Activated naive CD8-positive, alpha-beta T cell treated with anti-CD3 and anti-CD28 coated beads for 36 hours (primary cell): ENCODE measurements at places on chromosomes 6 and 20.

DNA sequence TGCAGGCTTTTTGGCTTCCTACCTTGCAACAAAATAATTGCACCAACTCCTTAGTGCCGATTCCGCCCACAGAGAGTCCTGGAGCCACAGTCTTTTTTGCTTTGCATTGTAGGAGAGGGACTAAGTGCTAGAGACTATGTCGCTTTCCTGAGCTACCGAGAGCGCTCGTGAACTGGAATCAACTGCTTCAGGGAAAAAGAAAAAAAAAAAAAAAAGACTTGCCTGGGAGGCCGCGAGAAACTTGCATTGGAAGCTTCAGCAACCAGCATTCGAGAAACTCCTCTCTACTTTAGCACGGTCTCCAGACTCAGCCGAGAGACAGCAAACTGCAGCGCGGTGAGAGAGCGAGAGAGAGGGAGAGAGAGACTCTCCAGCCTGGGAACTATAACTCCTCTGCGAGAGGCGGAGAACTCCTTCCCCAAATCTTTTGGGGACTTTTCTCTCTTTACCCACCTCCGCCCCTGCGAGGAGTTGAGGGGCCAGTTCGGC is 420 bp downstream of the SOX4 start:
- peak; percentile 4 for DNase-seq

GRCh38 chr20:46089167-46089416 is 670 bp downstream of the NCOA5 start:
- DNase-seq = no peak

DNA sequence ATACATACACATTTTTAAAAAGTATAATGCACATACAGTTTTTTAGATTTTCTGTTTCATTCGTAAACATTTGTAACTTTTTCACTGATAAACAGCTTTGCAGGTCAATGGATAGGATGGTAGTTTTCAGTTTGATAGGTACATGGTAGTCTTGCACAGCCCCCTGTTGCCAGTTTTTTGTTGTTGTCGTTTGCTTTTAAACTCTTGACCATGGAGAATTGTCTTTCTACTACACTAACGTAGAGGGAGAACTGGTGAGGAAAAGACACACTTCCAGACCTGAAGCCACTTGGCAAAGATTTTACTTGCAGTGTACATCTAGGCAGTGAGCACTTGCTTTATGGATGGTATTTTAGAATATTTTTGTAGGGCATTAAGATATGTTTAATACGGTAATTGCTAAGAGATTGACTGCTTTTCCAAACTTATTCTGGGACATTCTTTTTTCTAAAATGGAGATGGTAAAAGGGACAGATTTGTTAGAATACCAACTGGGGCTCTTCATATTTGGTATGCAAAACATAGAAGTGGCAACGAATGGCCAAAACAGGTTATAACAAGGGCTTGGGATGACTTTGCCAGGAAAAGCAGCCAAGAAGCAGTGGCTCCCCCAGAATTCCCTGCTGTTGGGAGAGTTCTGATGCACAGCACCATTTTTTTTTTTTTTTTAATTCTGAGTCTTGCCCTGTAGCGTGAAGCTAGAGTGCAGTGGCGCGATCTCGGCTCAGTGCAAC is 1.5 kb downstream of the PYGB start:
- DNase-seq = no peak

- no peak for DNase-seq
These were observed 10.0 kb upstream of the ARMC2 start for GRCh38 chr6:108838101-108838717.

GRCh38 chr6:23890543-23891227 is 235.3 kb upstream of the NRSN1 start:
- DNase-seq = no peak

- no peak for DNase-seq
These were observed 38.3 kb downstream of the PDRG1 start for GRCh38 chr20:31913431-31914157.

DNA sequence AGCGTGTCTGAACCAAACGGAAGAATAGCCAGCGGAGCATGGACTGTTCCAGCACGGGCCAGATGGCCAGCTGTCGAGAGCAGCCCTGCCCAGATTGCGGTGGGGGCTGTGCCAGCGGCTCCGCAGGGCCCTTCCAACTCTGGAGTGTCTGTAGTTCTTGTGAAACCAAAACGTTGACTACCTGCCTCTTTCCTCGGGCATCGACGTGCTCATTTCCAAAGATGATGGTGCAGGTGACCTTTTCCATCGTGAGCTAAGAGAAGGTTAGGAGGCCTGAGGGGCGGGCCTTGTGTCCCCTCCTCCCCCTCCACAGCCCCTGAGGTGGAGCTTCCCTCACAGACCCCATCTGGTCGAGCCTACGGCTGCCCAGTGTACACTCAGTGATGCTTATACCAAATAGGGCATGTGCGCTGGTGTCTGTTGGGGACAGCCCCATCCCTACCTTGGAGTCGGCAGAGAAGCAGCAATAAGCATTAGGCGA is 12.9 kb upstream of the C20orf144 start:
- no peak for DNase-seq

GRCh38 chr20:25285856-25286798 is 38.2 kb downstream of the PYGB start:
- DNase-seq = no peak

- DNase-seq = no peak
These were observed 98.5 kb upstream of the RPS6KA2 start for GRCh38 chr6:166725571-166725970.

DNA sequence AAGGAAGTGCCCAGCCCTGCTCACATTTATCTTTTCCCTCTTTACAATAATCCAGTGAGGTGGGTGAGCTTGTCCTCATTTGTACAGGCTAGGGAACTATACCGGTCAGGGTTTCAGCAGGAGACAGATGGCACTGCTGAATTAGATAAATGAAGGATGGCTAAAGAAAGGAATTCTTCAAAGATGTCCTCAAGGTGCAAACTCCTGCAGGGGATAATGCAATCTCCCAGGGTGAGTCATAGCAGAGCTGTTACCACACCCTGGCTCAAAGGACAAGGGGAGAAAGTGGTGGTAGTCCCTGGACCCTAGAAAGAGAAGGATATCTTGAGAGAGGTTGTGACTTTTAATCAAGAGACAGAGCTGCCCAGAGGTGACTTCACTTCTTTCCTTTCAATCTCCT is 66.7 kb downstream of the RFPL4B start:
- no peak for DNase-seq

DNA sequence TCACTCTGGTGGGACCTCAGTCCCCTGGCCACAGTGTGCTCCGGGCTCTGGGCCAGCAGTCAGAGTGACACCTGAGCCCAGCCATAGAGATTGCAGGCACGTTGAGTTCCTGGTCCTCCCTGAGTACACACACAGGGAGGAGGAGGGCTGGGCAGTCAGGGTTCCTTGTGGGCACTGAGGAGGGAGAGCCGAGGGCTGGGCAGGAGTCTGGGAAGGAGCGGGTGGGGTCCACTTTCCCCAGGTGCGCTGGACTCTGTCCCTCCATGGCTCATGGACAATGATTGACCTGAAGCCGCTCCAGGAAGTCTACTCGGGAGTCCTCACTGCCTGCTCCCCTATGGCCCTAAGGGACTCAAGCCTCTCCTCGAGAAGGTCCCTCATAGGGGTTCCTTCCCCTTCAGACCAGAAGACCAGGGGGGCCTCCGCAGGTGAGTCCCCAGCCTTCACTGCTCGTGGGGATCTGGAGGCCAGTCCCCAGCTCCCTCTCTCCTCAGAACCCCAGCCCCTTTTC is 1.1 kb downstream of the SLC44A4 start:
- no peak for DNase-seq

DNA sequence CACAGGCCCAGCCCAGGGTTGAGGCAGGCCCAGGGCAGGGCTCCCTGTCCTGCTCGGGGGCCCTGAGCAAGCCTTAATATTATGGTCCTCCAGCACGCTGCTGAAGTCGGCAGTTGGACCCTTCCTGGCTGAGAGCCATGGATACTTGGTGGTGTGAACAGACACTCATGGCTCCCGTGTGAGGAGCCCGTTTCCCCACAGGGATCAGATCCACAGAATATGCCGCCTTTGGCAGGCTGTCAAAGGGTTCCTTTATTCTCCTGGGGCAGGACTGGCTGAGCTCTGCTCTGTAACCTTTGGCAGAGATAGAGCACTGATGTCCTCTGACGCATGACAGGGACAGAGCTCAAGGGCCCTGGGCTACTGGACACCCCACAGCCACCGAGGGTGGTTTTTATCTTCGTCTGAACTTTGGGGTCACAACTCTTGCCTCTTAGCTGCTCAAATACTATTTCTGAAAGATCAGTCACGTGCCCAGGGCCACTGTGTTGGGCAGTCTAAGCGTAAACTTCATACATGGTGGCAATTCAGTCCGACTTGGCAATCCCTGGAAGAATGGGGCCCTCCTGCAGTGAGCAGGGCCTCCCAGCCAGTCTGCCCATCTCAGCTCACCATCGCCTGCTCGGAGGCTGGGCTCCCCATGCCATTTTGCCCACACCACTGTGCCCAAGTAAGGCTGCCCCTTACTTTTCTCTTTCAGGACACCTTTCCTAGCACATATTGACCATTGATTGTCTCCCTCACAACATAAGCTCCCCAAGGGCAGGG is 49.1 kb downstream of the TTI1 start:
- no peak for DNase-seq

DNA sequence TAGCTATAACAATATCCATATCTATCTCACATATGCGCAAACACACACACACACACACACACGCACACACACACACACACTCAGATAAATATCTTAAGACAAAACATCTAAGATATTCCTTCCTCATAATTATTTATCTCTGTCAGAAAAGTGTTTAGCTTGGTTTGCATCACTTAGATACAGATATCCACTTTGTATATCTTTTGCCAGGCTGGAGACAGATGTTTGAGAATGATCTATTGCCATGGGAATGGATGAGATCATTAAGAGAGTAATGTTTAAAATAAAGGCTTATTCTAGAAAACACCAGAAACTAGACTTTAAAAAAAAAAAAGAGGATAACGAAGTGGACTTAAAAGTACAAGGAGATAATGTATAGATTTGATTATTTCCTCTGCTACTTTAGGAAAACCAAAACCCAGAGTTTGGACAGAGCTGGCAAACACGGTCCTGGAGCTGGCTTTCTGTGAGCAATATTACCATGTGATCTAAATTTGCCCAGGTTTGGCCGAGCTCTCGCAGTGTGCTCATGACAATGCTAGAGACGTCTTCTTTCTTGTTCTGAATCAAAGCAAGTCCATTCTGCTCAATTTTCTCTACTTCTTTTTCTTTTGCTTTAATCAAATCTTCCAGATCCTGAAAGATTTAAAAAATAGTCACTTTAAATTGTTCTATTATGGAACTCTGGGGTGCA is 411.8 kb downstream of the SYNE1 start:
- DNase-seq = no peak

DNA sequence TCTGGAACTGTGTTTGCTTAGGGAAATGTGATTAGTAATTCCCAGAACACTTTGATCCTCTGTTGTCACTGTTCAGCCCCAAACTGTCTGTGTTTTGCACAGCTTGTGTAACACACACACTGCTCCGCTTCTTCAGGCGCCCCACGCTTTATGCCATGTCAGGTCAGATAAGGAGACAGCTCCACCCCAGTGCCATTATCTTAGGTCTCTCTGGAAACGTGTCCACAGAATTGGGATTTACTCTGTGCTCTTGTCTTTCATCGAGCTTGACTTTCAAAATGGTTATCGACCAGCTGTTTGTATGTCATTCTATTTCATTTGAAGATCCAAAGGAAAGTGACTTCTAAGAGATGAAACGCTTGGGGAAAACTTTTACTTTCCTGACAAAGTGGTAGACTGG is 106.4 kb upstream of the SSTR4 start:
- no peak for DNase-seq

DNA sequence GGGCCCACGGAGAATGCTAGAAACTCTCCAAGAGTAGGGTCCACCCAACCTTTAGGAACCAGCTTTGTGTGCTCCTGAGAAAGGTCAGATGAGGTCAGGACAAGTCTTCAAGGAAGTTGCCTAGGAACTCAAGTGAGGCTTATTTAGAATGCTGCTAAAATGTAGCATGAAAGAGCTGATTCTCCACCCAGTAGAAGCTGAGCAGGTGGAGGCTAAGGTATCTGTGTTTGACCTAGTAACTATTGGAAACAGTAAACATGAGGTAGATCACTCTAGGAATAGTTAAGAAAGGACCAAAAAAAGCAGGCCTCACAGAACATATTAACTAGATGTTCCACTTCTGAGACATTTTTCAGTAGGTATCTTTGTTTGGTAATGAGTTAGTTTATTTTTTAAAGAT is 13.9 kb downstream of the CEP43 start:
- DNase-seq = no peak

- no peak for DNase-seq
These were observed 23.5 kb downstream of the SNAP25 start for GRCh38 chr20:10242166-10242565.

- no peak for DNase-seq
These were observed 7.1 kb upstream of the DUSP22 start for GRCh38 chr6:285030-285771.

DNA sequence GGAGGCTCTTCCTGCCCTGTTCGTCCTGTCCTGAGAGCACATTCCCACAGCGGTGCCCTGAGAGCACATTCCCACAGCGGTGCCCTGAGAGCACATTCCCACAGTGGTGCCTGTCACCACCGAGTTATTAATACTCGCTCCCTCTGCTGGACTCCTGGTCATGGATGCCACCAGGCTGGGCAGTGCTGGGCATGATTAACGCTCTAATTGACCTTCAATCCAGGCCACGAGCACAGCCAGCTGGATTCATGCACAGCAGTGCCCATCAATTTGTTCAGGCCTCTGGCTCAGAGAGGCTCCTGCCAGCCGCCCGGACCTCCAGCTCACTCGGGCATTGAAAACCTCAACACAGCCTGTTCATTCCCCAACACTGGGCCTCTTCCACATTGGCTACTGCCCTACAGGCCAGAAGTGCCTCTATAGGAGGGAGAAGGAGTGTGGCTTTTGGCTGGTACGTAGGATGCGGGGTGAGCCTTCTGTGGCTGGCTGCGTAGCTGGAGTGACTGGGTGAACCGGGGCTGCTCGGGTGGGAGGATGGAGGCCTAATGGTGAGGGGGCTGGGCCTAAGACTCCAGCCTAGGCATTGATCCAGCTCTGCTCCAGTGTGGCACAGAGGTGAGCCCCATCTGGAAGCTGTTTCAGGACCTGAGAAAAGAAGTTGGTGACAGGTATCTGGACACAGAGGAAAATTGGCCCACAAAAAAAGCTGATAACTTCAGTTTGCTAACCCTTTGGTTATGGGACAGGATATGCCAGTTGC is 9.3 kb downstream of the IP6K3 start:
- DNase-seq = no peak

GRCh38 chr6:7881765-7882500 is 28.7 kb downstream of the TXNDC5 start:
- DNase-seq = no peak

DNA sequence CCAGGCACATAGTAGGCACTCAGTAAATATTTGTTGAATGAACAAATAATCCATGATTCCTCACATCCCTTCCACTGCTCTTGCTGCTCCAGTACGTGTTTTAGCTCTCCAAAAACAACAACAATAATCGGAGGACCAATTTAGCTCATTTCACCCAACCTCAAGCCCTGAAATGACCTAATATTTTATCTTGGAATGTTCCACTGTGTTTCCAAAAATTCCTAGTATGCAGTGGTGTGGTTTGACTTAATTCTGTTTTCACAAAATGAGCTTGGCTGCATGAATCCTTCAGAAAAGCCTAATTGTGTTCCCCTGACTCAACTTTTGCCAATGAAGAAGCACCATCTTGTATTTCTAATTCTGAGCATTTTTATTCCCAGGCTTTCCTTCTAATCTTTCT is 168.0 kb upstream of the PHACTR1 start:
- no peak for DNase-seq
